Stimulated activated naive CD8-positive, alpha-beta T cell treated with anti-CD3 and anti-CD28 coated beads, Interleukin-15, Interleukin-2, amounts not matched to agents 100 U/mL and 50 U/mL, for 24 hours (primary cell): ENCODE measurements at places on chromosomes 11 and 22.

GRCh38 chr11:85732965-85733364 is 47.0 kb upstream of the CCDC89 start:
- no peak for DNase-seq

- no peak for DNase-seq
Measured at GRCh38 chr22:32950366-32950765, 107.8 kb downstream of the SYN3 start.

DNA sequence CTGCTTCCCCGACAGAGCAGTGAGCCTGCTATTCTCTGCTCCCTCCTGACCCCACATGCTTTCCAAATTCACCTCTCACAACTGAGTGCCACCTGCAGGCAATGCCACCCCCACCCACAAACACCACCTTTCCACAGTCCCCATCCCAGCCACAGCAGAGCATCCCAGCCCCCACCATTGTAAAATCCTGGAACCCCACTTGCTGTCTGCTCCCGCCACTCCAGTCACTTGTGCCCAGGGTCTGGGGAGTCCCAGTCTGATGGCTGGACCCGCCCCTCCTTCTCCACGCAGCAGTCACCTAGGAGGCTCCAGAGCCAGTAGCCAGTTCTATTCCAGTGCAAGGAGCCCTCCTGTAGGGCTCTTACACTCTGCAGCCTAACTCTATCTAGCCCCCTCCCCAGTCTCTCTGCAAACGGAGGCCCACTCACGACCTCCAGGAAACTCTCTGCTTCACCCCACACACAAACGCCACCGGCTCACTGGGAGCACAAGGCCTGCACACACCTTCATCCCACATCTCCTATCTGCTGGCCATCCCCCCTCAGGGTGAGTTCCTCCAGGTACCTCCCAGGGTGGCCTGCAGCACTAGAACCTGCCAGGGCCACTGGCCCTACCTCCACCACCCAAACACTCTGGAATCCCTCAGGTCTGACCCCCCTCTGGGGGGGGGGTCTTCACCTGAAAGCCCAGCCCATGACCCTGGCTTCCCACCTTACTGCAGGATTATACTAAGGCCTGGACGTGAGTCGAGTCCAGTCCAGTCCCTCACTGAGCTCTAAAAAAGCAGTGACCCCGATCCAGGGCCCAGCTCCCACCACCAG is 1.4 kb downstream of the GNB1L start:
- DNase-seq = no peak

DNA sequence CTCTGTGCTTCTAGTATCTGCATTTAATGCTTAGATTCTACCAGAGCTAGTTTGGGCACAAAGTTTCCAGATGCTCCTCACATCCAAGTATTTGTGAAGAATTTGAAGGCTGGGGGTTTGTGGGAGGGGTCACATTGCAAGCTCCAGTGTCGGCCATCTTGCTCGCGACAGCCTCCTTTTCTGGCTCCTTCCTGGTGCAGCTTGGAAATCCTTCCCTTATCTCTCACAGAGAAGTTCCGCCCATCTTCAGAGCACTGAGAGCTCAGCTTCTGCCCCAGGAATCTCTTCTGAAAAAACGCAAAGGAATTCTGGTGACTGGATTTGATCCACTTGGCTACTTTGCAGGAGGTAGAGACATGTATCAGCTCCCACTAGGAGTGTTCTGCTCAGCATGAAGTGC is 497.5 kb downstream of the TBC1D22A start:
- no peak for DNase-seq

DNA sequence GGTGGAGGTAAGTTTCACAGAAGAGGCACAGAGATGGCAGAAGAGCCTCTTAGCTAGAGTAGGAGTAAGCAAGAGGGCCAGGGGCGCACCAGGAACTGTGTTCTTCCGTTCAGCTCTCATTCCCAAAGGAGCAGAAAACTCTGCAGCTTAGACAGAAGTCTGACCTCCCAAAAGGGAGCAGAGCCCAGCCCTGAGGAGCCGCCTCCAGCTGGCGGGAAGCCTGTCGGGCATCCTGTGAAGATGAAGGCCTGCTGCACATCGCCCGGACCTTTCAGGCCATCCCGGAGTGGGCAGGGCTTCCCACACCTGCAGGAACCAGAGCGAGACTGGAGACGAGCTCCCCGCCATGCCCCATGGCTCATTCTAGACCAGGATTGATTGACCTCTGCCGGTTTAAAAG is 1102.8 kb downstream of the BRD1 start:
- no peak for DNase-seq

DNA sequence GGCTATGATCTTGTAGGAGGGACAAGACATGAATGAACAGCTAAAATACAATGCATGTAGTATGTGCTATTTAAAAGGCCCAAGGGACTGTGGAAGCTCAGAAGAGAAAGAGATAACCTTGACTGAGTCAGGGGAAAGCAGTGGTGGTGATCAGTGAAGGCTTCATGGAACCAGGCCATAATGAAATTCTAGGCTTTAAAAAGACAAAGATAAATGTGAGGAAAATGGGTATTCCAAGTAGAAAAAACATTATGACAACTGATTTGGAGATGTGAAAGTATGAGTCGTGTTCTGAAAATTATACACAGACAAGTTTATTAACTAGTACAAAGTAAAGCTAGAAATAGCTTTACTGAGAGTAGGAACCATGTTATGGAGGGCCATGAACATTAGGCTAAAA is 189.8 kb downstream of the SOX6 start:
- DNase-seq = no peak

DNA sequence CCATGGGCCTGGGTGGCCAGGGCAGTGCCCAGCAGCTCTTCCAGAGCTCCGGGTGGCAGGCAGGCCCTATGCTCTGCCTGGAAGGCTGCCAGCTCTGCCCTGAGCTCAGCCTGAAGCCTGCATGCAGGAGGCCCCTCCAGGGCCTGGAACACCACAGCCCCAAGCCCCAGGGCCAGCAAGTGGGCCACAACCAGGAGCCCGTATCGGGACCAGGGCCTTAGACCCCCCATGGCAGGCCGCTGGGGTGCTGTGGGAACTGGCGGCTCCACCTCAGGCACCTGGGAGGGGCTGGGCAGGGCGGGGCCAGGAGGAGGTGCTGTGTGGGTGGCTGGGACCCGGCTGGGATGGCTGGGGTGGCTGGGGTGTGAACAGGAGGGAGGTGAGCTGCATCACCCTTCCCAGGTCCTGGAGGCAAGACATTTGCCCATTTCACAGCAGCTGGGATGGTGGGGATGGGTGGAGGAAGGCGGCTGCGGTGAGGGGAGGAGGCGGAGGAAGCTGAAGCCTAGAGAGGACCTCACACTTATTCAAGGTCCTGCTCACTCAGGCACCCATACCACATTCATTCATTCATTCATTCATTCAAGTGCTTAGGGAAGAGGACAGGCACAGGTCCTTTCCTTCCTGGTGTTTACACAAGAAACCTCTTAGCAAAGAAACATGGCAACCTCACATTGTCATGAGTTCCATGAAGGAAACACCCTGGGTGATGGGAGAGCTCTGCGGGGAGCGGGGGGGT is at the start of gene KCNK7:
TSS of gene KCNK7 (minus strand) at position 258 of the 739 bp plus-strand sequence. CDS start at position 230, 28 bp downstream.
- DNase-seq = no peak

- no peak for DNase-seq
Measured at GRCh38 chr22:50302041-50302541, 5.4 kb downstream of the PLXNB2 start.

DNA sequence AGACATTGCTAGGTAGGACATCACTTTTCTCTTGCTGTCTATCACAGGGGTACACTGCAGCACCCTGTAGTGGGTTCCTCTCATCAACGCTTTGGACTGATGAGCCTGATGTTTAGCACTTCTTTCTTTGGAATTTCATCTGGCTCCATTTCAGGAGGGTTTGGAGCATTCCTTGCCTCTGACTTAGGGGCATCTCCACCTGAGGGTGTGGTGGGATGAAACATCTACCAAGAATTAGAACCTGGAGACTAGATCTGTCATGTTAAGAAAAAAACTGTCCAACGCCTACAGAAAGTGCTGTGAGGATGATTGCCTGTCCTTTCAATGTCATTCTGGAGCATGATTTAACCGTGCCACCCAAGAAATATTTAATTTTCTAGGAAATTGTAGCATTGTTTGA is 648.4 kb downstream of the ETS1 start:
- DNase-seq = no peak

GRCh38 chr22:37088108-37088605 is 21.4 kb downstream of the TMPRSS6 start:
- peak; percentile 29 for DNase-seq

DNA sequence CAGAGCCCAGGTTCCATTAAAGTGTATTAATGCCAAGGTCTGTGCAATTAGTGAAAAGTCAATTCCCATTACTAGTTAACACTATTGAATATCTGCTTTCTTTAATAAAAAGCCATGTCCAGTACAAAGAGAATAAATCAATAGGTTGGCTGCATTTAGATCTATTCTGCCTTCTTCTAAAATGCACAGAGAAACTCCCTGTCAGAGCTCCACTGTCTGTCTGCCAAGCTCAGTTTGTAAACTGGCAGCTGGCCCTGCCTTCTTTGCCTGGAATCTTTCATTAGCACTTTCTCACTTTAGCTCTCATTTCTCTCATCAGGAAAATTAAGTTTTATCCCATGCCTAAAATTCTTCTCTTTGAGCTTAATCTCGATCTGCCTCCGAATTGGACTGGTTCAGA is 35.6 kb downstream of the ARL14EP start:
- DNase-seq = no peak

GRCh38 chr11:368414-369335 is 624 bp upstream of the B4GALNT4 start:
- DNase-seq = no peak

- no peak for DNase-seq
Measured at GRCh38 chr22:36729321-36729720, 25.8 kb upstream of the CACNG2 start.

GRCh38 chr22:26404851-26405421 is 24.1 kb upstream of the ASPHD2 start:
- no peak for DNase-seq

DNA sequence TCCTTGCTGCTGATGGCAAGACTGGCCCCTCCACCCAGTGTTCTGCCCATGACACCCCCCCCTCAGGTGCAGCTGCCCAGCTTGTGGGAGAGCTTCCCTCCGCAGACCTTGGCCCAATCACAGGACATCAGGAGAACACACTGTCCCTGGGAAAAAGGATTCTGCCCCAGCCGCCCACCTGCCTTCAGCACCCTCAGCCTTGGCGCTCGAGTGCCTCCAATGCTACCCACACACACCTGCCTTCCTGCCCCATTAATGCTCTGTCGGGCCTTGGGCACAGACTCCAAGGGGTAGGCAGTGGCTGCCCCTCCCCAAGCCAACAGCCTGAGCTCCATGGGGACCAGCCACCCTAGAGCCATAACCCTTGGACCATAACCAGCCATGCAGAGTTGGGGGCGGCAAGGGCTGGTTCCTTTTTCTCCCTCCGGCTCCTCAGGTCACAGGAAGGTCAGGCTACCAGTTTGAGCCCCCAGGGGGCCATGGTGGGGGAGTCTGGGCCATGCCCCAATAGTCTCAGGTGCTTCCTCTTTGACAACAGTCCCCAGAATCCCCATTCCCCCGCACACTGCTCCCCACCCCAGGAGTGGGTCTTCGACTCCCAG is 1.3 kb upstream of the ZNF70 start:
- peak; percentile 19 for DNase-seq

GRCh38 chr22:44748524-44748923 is 3.9 kb upstream of the ARHGAP8 start:
- DNase-seq = no peak

- no peak for DNase-seq
Measured at GRCh38 chr11:17563961-17564686, 17.1 kb downstream of the OTOG start.

- DNase-seq = peak; percentile 80
Measured at GRCh38 chr11:46308631-46309419, 31.4 kb downstream of the CREB3L1 start.

DNA sequence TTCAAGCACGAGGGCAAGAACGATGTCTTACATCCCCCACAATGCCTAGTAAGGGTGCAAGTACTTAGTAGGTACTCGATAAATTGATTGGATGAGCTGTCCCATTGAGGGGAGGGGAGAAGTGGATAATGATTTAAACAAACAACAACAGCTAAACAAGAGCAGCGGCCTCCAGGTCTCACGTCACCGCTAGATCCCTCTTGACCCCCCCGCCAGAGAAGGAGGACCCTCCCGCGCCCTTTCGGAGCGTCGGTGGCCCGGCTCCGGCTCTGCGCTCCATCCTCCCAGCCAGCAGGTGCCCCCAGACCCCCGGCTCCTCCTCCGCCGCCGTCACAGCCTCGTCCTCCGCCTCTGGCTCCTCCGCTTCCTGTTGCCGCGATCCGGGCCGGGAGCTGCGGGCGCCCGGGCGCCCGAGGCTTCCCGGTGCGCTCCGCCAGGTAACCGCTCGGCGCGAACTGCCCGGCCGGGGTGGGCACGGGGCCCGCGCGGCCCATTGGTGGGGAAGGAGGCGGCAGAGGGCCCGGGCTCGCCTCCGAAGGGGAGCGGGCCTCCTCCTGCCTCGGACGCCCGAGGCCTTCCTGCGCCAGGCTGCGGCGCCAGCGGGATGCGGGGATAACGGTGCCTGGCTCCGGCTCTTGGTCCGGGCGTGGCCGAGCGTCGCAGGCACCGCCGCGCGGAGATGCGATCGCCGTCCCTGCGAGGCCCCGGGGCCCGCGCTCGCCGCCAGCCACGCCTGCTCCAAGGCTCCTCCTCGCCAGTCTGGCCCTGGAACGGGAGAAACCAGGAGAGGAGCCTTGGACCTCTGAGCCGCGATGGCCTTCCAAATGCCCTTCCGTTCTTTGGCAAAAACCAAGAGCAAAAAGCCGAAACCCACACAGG is at the start of gene TLCD5:
TSS of gene TLCD5 (plus strand) at position 368 of the 879 bp plus-strand sequence. CDS start 2,143 bp downstream, outside the sequence.
- peak; percentile 61 for DNase-seq
